A549 treated with Mapracorat at 1 μM for 4 hours (cell line): ENCODE measurements at places on chromosomes 2 and 18. TPM values are rescaled to one million over a fixed set of nuclear protein-coding genes. Genes with fewer than 3 reads are reported as not detected.

MAP3K19 gene
- total RNA-seq, result not detected in 5 replicates

RGPD3 gene
- 0.14 to 0.26 TPM (median 0.16 TPM) in 5 replicates for total RNA-seq

OSBPL6 gene
- total RNA-seq, result 5.0 to 7.4 TPM (median 7.1 TPM) in 5 replicates

POTEI gene
- not detected in 5 replicates for total RNA-seq

ATG16L1 gene
- total RNA-seq, result 39.5 to 44.8 TPM (median 41.1 TPM) in 5 replicates

POU3F3 gene
- total RNA-seq, result 0.04 to 0.08 TPM in 2 of 5 replicates, not detected in the others

WDR7 gene
- total RNA-seq, result 2.3 to 5.4 TPM (median 3.2 TPM) in 5 replicates

DLX1 gene
- 3.2 to 4.0 TPM (median 3.2 TPM) in 5 replicates for total RNA-seq

CHN1 gene
- total RNA-seq, result 17.3 to 20.8 TPM (median 18.9 TPM) in 5 replicates
